Neural crest cell (in vitro differentiated cells): ENCODE measurements at places on chromosomes 5 and 9. TPM values are rescaled to one million over a fixed set of nuclear protein-coding genes. Genes with fewer than 3 reads are reported as not detected.

DNA sequence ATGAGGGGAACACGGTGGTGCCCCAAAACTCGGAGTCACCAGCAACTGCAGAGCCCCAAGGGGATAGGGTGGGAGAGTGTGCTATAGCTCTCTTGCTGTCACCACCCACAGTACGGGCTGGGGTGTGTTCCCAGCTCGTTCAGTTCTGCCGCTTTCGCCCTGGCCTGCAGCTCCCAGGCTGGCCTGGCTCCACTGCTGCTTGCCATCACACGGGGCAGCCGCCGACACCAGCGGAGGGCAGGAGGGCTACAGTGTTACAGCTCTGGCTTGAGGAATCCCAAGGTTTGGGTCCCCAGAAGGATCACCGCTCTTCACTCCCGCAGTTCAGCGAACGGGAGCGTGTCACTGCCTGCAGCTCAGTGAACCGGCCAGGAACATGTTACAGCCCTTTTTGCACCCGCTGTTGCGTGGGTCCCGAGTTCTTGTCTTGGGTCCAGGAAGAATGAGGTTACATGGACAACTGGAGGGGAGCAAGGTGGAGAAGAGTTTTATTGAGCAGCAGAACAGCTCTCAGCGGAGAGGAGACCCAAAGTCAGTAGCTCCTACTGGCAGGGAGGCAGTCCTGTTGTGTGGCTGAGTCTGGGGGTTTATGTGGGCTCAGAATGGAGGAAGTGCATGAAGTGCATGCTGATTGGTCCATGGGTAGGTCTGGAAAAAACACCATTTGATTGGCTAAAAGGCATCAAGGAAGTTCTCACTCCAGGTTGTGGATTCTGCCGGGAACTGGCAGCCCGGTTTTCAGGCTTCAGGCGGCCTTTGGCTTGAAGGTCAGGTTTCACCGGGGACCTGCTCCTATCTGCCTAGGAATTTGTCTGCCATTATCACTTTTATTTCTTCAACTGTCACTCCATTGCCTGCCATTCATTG lies 113.4 kb downstream of the EHMT1 start:
- no peaks in the 10 kb centered on the region for H3K4me1 ChIP-seq
- DNase-seq: no peak
- no peaks in the 10 kb centered on the region for H3K27me3 ChIP-seq
- peaks cover 65% of the 10 kb centered on the region for H3K36me3 ChIP-seq
- no peak overlapping the region for H3K27ac ChIP-seq

GRCh38 chr5:143652108-143652700 lies 159.8 kb upstream of the HMHB1 start:
- no peak overlapping the region for H3K4me3 ChIP-seq
- no peak for DNase-seq

GRCh38 chr5:78886341-78887230 lies 98.5 kb downstream of the ARSB start:
- no peak for DNase-seq
- H3K27me3 ChIP-seq: no peaks in the 10 kb centered on the region
- peaks cover 8% of the 10 kb centered on the region for H3K36me3 ChIP-seq
- no peaks in the 10 kb centered on the region for H3K4me1 ChIP-seq

GRCh38 chr9:99511723-99512122 lies 289.6 kb downstream of the SEC61B start:
- H3K27ac ChIP-seq: no peak overlapping the region
- DNase-seq: no peak
- no peak overlapping the region for H3K4me3 ChIP-seq
- H3K36me3 ChIP-seq: no peaks in the 10 kb centered on the region

ZFYVE16 gene
- 65.2 and 71.4 TPM in 2 replicates for total RNA-seq
